ENCODE measurements at places on chromosomes 3 and 15. TPM values are rescaled to one million over a fixed set of nuclear protein-coding genes. Genes with fewer than 3 reads are reported as not detected.

Gene OIP5
- 2.4 TPM for polyA plus RNA-seq

Gene CHRNB4
- not detected for polyA plus RNA-seq

Gene LMAN1L
- not detected for polyA plus RNA-seq

Gene NEK10
- 1.4 TPM for polyA plus RNA-seq

Gene RBMS3
- polyA plus RNA-seq: 18.7 TPM

Gene NRROS
- polyA plus RNA-seq: 0.08 TPM

GRCh38 chr3:106332884-106333283 lies 464.1 kb upstream of the CBLB start:
- peak; percentile 47 for DNase-seq

- DNase-seq: peak; percentile 69
Observed at GRCh38 chr3:33074217-33075067, 22.5 kb downstream of the GLB1 start.

- no peak for DNase-seq
Observed at GRCh38 chr15:101167411-101167752, 84.5 kb downstream of the CHSY1 start.

- DNase-seq: no peak
Observed at GRCh38 chr15:95263751-95264150, 1032.4 kb downstream of the MCTP2 start.

GRCh38 chr15:76208786-76209424 lies 102.4 kb downstream of the ETFA start:
- DNase-seq: no peak

DNA sequence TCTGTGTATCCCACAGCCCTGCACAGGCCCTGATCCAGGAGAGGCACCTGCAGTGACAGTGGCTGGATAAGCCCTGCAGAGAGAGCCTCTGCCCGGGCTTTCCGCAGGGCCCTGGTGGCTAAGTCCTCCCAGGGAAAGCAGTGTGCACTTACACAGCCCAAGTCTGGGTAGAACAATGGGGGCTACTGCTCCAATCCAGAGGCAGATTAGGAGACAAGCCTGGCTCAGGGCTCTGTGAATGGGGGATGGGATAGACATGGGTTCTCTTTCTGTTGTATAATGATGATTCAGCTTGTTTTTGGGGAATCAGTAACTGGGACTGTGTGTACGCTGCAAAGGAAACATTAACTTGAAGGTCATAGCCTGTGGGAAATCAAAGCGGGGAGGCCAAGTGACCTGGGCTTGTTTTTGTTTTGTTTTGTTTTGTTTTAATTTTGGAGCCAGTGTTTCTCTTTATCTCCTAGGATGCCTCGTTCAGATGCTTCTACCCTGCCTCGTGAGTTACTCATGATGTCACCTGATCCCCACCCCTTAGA lies 4.1 kb upstream of the ALDH1L1 start:
- DNase-seq: no peak

DNA sequence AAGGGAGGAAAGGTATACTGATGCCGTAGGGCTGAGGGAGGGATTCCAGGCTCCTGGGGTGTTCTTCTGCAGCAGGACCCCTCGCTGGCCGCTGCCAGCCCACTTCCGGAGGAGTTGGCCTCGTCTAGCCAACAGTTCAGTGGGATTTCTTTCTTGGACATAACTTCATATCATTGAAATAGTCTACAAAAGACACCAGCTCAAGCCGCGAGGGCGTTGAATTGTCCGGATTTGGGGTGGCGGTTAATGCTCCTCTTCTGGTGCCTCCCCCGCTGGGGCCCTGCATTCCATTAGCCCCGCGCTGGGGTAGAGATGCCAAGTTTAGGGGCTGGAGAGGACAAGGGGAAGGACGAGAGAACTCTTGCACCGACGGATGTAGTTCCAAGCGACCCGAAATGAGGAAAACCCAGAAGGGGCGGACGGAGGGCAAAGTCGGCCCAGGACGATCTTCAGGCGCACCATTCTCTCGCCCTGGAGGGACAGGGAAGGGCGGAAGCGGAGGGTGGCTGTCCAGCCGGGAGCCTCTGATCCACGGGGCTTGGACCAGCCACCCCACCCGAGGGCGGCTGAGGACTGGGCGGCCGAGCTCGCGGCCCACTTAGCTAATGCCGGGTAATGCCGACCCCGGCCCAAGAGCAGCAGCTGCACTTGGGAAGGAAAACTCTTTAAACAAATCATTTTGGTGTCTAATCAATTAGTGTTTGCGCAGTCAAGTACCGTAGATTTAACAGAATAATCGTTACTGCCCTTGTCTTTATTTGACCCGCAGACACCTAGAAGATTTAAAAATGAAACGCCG lies 4.7 kb upstream of the ONECUT1 start:
- no peak for DNase-seq

DNA sequence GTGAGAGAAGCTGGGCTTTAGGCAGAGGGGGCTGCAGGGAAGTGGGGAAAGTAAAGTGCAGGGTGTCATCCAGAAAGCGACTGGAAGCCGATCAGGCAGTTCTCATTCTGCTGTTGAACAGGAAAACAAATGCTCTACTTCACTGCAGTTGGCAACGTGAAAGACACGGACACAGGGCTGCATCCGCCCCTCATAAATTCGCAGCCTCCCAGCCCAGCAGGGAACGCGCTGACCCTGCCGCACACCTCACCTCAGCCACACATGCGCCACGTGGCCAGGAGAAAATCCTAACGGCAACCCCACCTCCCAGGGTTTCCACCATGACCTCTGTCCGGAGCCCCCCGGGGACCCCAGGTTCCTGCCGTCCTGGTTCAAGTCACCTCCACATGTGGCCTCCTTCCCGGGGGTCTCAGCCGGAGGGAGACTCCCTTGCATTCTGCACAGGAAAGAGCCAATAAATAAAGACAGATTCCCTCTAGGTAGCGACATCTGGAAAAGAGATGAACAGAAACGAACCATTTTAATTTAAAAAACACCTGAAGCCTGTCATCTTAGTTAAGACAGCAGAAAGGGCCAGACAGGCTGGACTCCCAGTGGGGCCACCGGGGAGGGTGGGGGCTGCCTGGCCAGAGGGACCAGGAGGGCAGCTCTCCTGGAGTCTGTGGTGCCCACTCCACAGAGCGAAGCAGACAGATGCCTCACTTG lies 118.7 kb downstream of the TMEM266 start:
- DNase-seq: no peak

DNA sequence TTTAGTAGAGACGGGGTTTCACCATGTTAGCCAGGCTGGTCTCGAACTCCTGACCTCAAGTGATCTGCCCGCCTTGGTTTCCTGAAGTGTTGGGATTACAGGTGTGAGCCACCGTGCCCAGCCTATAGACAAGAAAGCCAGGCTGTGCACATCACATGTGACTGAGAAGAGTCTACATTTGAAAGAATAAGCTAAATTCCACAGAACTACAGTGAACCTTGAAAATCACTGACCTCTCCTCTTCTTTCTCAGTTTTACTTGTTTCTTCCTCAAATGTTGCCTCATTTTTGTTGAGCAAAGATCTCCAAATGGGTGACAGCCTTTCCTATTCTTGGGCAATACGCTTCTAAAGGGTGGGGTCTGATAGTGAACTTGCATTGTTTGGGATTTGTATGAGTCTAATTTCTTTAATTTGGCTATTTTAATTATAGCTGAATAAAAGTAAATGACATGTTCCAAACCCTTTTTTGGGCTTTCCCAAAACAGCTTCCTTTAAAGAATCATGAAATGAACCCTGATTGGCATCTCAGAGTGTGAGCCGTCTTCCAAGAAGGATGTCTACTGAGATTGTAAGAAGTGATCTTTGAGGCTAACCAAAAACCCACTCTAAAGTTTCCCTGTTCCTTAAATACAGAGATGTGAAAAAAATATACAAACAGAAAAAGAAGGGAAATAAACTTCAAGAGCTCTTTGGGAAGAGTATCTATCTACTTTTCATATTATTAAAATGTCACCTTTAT lies 21.6 kb upstream of the SPTBN5 start:
- DNase-seq: no peak

GRCh38 chr15:57552678-57553334 lies 38.9 kb upstream of the MYZAP start:
- no peak for DNase-seq

- DNase-seq: peak; percentile 66
Observed at GRCh38 chr15:77180757-77181156, 109.8 kb upstream of the TSPAN3 start.

DNA sequence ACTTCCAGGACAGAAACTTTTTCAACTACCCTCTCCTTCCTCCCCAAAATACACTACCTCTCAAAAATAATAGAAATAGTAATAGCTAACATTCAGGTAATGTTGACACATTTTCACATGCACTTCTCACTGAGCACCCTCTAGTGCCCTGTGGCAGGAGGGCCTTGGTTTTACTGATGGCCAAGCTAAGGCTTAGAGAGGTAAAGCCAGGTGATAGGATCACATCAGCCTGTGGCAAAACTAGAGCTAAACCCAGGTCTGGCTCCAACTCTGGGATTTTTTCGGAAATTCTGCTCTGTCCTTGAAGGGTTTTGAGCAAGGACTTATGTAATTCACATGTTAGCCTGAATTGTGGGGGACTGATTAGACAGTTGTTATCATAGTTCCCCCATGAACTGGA lies 922 bp upstream of the TAMM41 start:
- DNase-seq: no peak

DNA sequence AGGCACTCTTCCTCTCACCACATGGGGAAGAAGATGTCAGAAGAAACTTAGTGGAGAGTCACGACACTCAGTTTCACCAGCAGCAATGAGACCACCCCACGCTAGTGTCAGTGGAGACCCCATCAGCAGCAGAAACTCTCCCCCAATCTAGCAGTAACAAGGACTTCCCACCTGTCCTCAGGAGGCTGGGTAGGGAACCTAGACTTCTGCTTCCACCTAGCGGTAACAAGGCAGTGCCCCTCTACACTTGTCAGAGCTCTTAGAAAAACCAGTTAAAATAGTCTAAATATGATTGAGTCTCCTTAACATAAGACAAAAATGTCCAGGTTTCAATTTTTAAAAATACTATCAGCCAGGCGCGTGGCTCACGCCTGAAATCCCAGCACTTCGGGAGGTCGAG lies 57.3 kb downstream of the TRAT1 start:
- DNase-seq: no peak

DNA sequence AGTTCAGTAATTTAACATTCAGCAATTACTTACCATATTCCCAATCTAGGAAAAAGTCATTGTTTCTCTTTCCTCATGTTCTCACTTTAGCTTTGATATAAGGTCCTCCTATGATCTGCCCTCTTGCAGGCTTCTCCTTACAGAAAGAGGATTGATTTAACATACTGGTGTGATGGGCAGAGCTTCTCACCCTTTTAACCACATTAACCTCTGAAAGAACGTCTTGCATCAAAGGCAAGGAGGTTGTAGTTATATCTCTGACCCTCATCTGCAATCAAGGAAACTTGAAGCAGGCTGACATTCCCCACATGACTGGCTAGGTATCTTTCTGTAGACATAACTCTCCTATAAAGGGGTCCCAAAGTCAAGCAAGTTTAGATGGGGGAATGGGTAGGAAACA lies 39.5 kb downstream of the BTLA start:
- no peak for DNase-seq

GRCh38 chr3:186057594-186057993 lies 51.3 kb downstream of the ETV5 start:
- DNase-seq: peak; percentile 91

GRCh38 chr3:96192966-96193550 lies 621.3 kb upstream of the EPHA6 start:
- DNase-seq: no peak

DNA sequence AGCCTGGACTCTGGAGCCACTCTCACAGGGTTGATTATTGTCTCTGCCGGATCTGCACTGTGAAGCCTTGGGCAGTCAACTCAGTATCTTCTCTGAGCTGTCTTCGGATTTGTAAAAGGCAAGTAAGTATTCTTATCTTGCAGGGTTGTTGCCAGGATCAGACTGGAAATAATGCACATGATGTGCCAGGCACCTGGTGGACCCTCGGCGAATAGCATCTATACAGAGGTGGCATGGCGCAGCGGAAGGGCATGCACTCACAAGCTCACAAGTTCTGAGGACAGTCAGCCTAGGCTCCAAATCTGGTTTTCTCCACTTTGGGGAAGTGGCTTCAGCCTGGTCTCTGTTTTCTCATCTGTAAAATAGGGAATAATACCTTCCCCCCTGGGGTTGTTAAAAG lies 113.9 kb downstream of the SRGAP3 start:
- DNase-seq: no peak

DNA sequence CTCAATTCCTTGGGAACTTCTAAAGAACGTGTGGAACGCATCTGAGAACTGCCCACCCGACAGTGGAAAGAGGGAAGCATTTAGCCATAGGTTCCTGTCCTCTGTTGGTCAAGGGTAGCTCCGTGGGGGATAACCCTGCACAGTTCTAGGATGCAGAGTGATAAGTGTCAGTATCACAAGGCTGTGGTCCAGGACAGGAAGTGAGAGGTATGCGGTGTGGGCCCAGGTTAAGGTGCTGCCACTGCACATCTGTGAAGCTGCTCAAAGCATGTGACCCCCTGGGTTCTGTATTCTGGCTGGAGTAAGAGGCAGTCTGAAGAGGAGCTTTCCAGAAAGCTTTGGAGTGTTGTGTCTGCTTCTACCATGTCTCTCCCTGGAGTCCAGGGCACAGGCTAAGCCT lies 51.7 kb upstream of the HES1 start:
- no peak for DNase-seq

DNA sequence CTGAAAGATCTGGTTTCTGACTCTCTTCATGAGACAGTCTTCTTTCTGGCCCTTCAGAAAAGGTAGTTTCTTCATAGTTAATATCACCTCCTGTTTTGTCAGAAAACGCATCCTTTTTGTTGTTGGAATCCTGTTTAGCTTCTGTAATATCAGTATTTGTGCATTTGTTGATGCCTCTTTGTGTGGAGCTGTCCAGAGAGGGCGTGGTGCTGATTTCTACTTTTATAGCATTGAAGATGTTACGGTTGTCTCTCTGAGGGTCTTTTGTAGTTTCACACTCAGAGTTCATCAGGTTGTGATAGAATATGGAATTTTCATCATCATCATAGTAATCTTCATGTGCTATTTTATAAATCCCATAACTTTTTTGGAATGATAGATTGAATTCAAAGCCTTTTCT lies 8.9 kb downstream of the GPR149 start:
- peak; percentile 6 for DNase-seq

- no peak for DNase-seq
Observed at GRCh38 chr3:24390169-24391130, 104.2 kb downstream of the THRB start.

GRCh38 chr15:45919806-45920205 lies 285.0 kb downstream of the SQOR start:
- DNase-seq: peak; percentile 72

- peak; percentile 79 for DNase-seq
Observed at GRCh38 chr3:46845860-46846623, 17.2 kb downstream of the MYL3 start.

GRCh38 chr15:80777137-80777536 lies 2.0 kb upstream of the CEMIP start:
- DNase-seq: peak; percentile 79

- DNase-seq: no peak
Observed at GRCh38 chr3:14795996-14796395, 22.8 kb upstream of the FGD5 start.
